ENCODE measurements at places on chromosomes 12 and 14. TPM values are rescaled to one million over a fixed set of nuclear protein-coding genes. Genes with fewer than 3 reads are reported as not detected.

The SLC10A1 gene
- not detected for total RNA-seq

The NRXN3 gene
- under 0.01 TPM for total RNA-seq

The SERPINA12 gene
- total RNA-seq: not detected

The NANOG gene
- not detected for total RNA-seq

The KRT85 gene
- not detected for total RNA-seq

The CDCA4 gene
- total RNA-seq: 8.3 TPM

Measured in smooth muscle cell of bladder (primary cell).